ENCODE measurements at places on chromosomes 1 and 21.
A peak's percentile ranks its signal among the peaks of the same experiment; 100 is the strongest.

DNA sequence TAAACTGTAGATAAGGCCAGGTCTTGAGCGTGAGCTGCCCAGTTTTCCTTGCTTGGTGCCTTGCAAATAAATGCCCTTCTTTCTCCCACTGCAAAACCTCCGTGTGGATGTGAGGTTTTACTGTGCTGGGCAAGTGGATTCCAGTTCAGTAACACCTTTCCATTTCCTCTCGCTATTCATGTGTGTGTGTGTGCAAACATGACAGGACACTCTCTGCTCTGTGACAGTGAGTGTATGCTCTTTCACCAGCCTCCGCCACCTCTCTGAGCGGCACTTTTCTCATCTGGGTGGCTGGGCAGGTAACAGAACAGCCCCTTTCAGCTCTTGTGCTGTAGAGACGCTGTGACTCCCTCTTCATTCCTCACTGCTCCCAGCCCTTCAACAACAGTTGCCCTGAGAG lies 23.9 kb downstream of the CNIH3 start:
- H3K27ac ChIP-seq, result no peak overlapping the region
- no peaks in the 10 kb centered on the region for H3K36me3 ChIP-seq
- no peak overlapping the region for H3K4me3 ChIP-seq
- peaks cover 5% of the 10 kb centered on the region for H3K4me1 ChIP-seq

GRCh38 chr1:190832511-190832910 lies 354.8 kb upstream of the BRINP3 start:
- no peaks in the 10 kb centered on the region for H3K4me1 ChIP-seq
- DNase-seq, result no peak
- no peak overlapping the region for H3K4me3 ChIP-seq
- no peaks in the 10 kb centered on the region for H3K27me3 ChIP-seq
- H3K36me3 ChIP-seq, result no peaks in the 10 kb centered on the region

- no peak overlapping the region for H3K4me3 ChIP-seq
- peaks cover 9% of the 10 kb centered on the region for H3K4me1 ChIP-seq
- no peak for DNase-seq
- H3K27ac ChIP-seq, result no peak overlapping the region
Observed at GRCh38 chr21:34593423-34593822, 21.5 kb downstream of the RCAN1 start.

DNA sequence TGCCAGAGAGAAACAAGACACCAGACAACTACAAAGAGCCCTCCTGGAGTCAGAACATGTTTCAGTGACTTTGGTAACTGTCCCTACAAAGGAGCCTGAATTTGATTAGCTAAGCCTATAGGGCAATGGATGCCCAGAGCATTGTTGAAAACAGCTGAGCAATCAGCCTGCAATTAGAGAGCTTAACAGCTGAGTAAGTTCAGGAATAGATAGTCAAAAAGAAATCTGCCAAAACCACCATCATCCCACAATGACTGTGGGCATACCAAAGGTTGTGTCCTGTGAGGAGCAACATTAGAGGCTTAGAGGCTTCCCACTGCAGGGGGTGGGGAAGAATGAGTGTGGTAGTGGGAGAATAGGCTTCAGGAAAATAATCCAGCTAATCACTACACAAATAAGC lies 32.1 kb downstream of the SH3BP5L start:
- H3K27me3 ChIP-seq, result peaks cover 2% of the 10 kb centered on the region
- peaks cover 4% of the 10 kb centered on the region for H3K4me1 ChIP-seq
- H3K36me3 ChIP-seq, result peaks cover 4% of the 10 kb centered on the region
- H3K4me3 ChIP-seq, result no peak overlapping the region

DNA sequence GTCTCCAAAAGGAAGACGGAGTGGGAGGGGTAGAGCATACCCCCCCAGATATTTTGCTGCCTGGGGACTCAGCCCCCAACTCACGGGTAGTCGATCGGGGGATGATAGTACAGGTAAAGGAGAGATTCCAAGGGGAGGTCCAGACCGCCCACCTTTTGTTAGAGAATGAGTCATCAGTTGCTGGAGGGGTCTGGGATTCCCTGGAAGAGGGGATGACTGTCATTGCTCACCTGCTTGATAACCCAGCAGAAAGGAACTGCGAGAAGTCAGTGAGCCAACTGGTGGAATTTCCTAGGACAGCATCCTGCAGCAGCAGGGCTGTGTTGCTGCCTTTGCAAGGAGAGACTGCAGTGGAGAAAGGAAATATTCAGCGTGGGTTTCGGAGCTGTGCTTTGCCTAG lies 64.4 kb downstream of the MACF1 start:
- peak overlapping the region; percentile 1 for H3K27ac ChIP-seq
- H3K36me3 ChIP-seq, result peaks cover 20% of the 10 kb centered on the region
- H3K4me3 ChIP-seq, result peak overlapping the region; percentile 62

DNA sequence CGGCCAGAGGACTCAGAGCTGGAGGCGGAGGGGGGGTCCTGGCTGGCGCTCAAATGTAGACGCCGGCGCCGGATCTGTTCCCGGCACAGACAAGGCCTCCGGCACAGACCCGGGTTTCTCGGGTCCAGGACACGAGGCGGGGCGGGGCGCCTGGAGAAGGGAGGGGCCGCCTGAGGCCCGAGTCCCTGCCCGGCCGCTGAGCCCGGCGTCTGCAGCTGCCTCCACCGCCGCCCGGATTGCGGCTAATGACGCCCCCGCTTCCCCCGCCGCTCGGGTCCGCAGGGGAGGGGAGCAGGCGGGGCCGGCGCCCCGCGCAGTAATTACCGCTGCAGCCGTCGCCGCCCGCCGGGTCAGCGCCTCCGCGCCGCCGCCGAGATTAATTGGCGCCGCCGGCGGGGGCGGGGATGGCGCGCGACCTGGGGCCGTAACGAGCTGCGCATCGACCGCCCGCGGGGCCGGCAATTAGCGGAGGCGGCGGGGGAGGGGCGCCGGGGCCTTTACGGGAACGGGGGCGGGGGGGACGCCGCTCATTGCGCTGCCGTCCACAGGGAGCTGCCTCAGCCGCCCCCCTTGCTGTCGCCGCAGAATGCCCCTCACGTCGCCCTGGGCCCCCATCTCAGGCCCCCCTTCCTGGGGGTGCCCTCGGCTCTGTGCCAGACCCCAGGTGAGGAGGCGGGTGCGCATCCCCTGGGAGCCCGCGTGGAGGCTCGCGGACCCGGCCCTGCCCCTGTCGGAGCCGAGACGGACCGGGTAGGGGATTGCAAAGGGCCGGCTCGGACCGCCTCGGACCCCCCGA lies 17.3 kb downstream of the NOC2L start:
- peak; percentile 34 for DNase-seq
- peaks cover 22% of the 10 kb centered on the region for H3K27me3 ChIP-seq
- peaks cover 5% of the 10 kb centered on the region for H3K36me3 ChIP-seq
- H3K27ac ChIP-seq, result no peak overlapping the region
- peak overlapping the region; percentile 57 for H3K4me3 ChIP-seq

DNA sequence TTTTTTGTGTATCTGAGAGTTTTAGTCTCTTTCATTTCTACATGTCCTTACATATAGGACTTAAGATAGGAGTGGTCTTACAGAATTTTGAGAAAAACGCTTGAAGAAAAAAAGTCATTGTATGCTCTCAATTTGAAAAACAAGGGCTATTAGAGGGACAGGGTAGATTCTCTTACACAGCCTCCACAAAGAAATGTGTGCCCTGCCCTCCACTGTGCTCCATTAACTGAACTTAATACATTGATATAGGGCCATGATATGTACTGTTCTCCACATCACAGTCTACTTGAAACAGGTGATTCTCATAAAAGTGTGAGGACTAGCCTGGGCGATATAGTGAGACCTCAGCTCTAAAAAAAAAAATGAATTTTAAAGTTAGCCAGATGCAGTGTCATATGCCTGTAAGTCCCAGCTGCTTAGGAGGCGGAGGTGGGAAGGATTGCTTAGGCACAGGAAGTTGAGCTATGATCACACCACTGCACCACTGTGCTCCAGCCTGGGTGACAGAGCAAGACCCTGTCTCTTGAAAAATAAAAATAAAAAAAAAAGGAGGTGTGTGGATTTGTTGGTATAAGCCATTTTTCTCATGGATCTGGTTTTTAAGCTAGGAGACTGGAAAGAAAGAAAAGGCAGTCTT lies 77.0 kb downstream of the HMCN1 start:
- no peak for DNase-seq
- no peaks in the 10 kb centered on the region for H3K4me1 ChIP-seq
- H3K27ac ChIP-seq, result no peak overlapping the region

DNA sequence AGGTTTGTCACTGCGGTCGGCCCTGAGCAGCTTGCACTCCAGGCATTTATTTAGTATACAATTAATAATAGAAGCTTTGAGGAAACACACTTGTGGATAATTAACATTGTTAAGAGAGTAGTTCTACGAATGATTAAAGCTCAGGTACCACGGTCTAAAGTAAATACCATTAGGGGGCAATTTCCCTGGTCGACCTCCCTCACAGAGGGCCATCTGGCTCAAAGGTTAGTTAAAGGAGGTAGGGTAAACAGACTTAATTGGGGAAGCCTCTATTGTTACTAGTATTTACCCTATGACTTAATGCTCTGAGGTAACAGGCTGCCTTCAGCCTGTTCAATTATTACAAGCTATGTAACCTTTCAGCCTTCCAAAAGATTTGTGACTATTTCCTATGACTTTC lies 122.3 kb upstream of the SLC44A3 start:
- H3K4me3 ChIP-seq, result no peak overlapping the region
- no peak overlapping the region for H3K27ac ChIP-seq
- DNase-seq, result no peak

GRCh38 chr1:20521960-20522861 lies 14.3 kb upstream of the MUL1 start:
- H3K4me3 ChIP-seq, result no peak overlapping the region
- DNase-seq, result peak; percentile 74
- H3K4me1 ChIP-seq, result no peaks in the 10 kb centered on the region
- no peaks in the 10 kb centered on the region for H3K36me3 ChIP-seq
